ENCODE measurements at places on chromosomes 3 and 15.

DNA sequence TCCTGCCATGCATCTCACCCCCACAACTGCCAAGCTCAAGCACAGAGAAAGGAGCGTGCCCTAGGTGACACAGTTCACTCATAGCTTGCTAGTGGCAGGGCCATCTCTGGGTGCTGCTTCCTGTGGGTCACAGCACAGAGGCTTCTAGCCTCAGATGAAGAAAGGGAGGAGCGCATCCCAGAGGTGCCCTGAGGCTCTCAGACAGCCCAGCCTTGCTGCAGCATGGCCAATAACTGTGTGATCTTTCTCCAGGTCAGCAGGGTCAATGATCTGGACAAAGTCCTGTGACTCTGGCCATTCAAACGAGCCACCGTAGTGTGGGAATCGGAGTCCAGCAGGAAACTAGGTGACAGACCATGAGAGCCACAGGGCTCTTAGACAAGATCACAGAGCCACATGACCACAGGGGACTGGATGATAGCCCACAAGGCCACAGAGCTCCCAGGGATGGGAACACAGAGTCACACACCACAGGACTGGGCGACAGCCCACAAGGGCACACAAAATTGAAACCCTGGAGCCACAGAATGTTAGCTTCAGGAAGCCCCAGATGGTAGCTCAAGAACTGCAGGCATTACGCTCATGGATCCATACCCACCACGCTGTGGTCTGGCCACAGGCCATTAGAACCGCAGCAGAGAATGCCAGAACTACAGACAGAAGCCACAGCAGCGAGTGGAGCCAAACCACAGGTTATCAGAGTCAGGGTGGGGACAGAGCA is 25.9 kb upstream of the GRIP2 start:
- DNase-seq, result no peak

DNA sequence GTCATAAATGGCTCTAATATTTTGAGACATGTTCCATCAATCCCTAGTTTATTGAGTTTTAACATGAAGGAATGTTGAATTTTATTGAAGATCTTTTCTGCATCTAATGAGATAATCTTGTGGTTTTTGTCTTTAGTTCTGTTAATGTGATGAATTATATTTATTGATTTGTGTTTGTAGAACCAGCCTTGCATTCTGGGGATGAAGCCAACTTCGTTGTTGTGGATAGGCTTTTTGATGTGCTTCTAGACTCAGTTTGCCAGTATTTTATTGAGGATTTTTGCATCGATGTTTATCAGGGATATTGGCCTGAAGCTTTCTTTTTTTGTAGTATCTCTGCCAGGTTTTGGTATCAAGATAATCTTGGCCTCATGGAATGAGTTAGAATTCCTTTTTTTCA is 72.0 kb upstream of the CD96 start:
- DNase-seq, result no peak

DNA sequence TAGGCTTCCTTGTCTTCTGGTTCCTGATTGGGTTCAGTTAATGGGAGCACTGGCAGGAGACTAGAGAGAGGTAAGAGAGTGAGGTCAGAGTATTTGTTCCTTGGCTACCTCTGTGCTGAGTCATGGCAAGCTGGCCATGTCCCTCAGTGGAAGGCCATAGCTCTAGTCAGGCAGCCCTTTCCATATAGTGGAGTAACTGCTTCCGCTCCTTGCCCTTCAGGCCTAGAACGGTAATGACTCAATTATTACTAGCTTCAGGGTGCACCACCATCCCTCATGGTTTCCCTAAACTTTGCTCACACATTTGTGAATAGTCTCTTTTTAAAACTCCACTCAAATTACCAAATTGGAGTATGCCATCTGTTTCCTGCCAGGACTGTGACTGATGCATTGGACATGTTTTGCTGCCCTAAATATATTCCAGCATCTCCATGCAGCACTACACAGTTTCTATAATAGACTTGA is 10.5 kb upstream of the ANO10 start:
- no peak for DNase-seq

- no peak for DNase-seq
Observed at GRCh38 chr3:167854846-167855245, 119.3 kb downstream of the SERPINI1 start.
